ENCODE measurements at places on chromosomes 2 and 18.

GRCh38 chr2:171531836-171532450 is 9.7 kb downstream of the CYBRD1 start:
- no peak for DNase-seq

DNA sequence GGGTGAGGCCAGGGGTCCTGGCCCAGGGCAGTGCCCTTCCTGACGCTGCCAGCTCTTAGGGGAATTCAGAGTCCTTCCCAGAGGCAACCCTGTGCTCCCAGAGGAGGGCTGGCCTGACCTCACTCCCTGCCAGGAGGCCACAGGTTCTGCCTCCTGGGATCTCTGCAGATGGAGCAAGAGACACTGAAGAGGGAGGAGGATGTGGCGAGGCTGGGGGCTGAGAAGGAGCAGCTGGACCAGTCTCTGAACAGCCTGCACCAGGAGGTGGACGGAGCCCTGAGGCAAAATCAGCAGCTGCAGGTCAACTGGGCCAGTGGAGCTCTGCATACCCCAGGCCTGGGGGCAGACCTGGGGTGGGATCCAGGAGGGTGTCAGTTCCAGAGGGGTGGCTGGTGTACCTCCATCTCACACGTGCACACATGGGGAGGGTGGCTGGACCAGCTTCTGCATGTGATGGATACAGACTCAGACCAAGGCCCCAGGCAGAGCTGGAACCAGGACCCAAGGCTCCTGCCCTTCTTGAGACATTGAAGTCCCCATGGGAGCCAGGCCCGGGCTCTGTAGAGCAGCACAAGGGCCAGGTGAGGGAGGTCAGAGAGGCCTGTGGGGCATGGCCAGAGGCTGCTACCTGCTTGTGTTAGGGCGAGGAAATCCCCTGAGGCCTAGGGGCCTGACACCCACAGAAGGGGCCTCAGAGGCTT is 9.7 kb upstream of the SNED1 start:
- DNase-seq = no peak

- DNase-seq = no peak
Measured at GRCh38 chr2:44638649-44639048, 276.9 kb downstream of the CAMKMT start.

DNA sequence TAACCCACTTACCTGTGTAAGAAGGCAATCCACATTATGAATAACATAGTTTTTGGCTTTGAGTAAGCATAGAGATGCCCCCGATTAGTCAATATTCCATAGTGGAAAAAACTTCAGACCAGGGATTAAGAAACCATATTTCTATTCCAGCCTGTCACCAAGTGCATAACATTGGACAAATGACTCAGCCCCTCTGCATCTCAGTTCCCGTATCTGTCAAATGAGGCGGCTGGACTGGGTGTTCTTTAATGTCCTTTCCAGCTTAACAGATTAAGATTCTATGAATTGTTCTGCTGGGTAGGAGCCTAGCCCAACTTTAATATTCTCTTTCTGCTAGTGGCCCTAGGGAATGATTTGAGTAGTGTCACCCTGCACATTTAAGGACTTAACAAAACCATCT is 11.8 kb upstream of the FTCDNL1 start:
- no peak for DNase-seq

GRCh38 chr18:11154368-11154989 is 5.1 kb upstream of the PIEZO2 start:
- no peak for DNase-seq

- no peak for DNase-seq
Measured at GRCh38 chr18:76765649-76766048, 56.7 kb upstream of the ZNF236 start.

DNA sequence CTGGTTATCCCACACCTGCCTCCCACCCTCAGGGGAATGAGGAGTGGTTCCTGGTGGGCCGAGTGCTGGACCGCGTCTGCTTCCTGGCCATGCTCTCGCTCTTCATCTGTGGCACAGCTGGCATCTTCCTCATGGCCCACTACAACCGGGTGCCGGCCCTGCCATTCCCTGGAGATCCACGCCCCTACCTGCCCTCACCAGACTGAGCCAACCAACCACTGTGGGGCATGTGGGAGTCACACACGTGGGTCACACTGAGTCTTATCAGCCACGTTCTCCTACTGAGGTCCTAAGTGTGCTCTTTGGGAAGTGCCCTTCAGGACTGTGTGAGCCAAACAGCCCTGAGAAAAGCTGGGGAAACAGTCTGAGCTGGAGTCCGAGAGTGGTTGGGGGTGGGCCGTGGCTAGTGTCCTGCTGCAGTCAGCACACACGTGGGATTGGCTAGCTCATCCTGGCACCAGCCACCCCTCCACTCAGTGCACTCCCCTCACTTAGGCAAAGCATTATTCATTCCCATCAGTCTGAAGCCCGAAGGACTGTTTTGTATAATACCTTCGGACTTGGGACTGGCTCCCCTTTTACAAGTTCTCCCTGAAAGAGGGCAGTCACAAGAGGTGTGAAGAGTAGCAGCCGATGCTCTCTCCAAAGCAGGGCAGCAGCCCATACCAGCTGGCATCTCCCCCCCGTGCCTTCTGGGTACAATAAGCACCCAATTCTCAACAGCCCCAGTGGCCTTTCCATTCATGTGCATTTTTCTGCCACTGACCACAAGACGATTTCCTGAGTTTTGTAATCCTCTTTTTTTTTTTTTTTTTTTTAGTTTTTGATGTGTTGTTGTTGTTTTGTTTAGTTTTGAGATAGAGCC is 4.6 kb downstream of the TIGD1 start:
- no peak for DNase-seq
